Activated T-helper 17 cell treated with anti-CD3 and anti-CD28 coated beads, Interleukin-2, amount 50 U/mL, for 72 hours (primary cell): ENCODE measurements at places on chromosomes 13 and 19.

DNA sequence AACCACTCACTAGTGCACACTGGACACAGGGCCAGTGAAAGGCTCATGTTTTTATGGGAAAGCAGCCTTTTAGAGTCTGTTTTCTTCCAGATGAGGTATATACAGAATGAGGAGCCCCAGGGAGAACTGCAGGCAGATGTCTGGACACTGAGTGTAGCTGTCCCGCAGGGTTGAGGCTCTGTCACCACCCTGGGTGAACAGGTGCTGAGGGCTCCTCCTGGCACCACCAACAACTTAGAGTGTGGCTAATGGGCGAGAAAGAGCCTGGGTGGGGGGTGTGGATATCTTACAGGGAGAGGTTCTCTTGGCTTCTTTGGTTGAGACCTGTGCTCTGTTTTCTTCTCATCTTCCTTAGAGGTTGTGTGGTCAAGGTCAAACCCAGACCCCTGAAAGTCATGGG lies 202.1 kb upstream of the GPR12 start:
- no peak for ATAC-seq

DNA sequence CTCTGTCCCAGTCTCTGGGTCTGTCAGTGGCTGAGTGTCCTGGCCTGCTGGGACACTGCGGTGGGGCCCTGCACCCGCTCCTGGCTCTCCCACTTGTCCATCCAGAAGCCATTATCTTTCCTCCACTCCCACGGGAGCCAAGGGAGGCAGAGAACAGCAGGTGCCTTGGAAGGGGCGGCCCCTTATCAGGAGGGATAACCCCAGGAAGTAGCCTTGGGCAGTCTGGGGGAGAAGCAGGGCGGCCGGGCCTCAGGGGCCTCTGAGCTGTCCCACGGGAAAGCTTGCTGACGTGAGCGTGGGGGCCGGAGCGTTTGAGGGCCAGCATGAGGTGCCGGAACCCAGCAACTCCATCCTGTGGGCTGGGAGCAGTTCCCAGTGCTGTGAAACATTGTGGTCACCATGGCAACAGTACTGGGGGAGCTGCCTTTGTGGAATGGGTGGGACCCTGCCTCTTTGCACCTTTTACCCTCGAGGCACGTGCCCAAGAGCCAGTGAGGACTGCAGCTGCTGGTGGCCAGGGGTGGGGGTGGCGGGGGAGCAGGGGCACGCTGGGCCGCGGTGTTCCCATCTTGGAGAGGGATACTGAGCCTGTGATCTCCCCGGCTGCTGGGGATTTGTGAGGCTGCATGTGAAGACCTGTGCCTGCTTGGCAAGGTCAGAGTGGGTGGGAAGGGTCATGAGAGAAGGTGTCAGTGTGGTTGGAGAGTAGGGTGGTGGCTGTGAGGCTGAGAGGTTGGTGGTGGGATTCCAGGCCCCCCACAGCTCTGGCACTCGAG lies 20.9 kb downstream of the KLHL26 start:
- no peak for ATAC-seq

GRCh38 chr13:67143544-67144115 lies 86.5 kb downstream of the PCDH9 start:
- ATAC-seq, result no peak

DNA sequence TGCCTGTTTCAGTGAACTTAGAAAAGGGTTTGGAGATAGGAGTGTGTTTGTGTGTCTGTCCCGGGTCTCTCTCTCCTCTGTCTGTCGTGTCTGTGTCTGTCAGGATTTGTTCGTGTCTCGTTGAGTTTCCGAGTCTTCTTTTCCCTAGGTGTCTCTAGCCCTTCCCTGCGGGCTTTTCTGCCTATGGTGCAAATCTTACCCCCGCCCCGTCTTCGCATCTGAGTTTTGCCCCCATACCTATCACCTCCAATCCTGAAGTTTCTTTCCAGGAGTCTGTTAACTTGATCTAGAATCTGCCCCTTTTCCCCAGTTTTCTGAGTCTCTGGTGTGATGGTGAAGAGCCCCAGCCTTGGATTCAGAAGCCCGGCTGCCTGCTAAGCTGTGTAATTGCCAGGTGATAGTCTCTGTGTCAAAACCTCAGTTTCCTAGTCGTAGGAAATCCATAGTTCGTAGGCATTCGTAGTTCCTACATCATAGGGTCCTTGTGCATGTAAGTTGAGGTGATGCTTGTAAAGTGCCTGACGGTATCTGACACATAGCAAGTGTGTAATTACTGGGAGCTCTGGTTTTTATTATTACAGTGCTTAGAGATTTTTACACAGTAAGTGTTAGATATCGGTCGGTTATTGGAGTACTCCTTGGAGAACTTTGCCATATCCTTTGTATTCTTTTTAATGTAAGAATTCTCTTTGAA lies 782 bp downstream of the EPN1 start:
- ATAC-seq, result no peak

GRCh38 chr13:111623743-111624505 lies 303.5 kb downstream of the TEX29 start:
- ATAC-seq, result no peak

DNA sequence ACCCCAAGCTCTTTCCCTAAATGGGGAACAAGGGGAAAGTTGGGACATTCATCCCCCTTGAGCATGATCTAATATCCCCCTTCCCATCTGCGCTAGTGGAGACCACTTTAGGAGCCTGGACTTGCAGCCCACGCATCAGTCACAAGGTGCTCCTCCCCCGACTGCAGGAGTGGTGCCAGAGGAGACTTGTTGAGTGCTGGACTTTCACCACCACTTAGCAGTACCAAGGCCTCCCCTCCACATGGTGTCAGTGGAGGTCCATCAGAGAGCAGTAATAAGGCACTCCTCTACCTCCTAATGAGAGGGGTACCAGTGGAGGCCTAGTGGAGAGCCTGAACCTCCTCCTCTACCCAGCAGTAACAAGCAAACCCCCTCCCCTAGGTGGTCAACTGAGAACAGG lies 22.5 kb downstream of the CAB39L start:
- ATAC-seq, result peak; percentile 63

DNA sequence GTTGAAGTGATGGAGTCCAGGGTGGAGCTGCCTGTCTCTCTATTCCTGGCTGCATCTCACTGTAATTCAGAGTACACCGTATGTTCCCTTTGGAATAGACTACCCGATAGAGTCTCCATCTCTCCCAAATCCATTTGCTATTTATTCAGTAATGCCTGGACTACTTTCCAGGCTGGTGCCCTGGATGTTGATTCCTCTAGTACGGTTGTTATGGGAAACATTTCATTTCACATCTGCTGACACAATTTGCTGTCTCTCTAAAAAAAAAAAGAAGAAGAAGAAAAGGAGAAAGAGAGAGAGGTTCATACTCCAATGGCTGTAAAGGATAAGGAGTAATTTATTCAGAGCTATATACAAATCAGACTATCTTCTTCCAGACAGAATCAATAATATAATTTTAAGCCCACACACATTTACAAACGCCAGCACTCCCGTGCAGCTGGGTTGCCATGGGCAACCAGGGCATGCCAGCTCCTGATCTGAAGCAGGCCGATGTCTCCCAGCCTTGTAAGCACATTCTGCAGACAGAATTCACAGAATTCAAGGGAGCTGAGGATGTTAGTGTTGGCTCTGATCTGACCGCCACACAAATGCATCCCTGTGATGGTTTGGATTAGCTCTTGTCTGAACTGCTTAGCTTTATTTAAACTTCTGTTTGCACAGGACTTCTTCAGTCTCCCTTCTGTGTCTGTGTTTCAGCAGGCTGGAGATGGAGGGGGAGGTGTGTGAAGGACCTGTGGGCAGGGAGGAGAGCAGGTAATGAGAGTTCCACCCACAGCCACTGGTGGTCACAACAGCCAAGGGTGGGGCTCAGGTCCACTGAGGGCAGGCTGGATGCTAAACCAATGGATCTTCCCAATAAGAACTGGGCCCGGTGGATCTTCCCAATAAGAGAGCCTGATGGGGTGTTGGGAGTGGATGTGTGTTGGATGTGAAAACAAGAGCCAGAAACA lies 66.0 kb downstream of the TEX26 start:
- no peak for ATAC-seq

- no peak for ATAC-seq
Measured at GRCh38 chr19:48413879-48414587, 20.6 kb downstream of the GRIN2D start.

DNA sequence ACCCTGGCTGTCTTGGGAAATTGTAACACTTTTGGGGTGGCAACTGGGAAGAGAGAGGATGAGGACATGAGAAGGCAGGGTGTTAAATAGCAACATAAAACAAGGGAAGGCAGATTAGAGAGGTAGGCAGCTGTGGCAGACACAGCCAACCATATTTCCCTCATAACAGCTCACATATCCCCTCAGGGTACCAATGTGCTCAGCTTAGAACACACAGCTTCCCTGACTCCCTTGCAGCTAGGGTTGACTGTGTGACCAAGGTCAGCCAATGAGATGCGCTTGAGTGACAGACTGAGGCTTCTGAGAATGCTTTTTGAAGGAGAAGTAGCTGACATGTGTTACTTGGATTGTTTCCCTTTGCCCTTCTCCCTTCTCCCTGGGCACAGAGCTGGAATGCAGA lies 28.8 kb upstream of the SPATA13 start:
- ATAC-seq, result no peak

- ATAC-seq, result no peak
Measured at GRCh38 chr19:35437406-35437951, 10.6 kb upstream of the FFAR2 start.
